ENCODE measurements at places on chromosomes 1 and 21. TPM values are rescaled to one million over a fixed set of nuclear protein-coding genes. Genes with fewer than 3 reads are reported as not detected.

DNA sequence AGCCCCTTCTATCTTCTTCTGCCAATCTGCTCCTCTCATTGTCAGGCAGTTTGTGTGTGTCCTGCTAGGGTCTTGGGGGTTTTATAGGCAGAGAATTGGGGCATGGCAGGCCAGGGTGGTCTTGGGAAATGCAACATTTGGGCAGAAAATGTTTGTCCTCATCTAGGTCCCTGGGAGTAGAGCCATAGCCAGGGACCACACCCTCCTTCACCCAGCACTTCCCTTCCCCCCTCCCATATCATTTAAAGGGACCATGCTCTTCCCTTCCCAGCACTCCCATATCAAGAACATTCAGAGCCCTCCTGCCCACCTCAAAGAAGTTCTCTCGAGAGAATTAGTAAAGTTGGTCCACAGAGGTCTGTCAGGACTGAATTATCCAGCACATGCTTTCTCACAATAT, 41.7 kb downstream of the ZNF697 start:
- no peak for DNase-seq

DNA sequence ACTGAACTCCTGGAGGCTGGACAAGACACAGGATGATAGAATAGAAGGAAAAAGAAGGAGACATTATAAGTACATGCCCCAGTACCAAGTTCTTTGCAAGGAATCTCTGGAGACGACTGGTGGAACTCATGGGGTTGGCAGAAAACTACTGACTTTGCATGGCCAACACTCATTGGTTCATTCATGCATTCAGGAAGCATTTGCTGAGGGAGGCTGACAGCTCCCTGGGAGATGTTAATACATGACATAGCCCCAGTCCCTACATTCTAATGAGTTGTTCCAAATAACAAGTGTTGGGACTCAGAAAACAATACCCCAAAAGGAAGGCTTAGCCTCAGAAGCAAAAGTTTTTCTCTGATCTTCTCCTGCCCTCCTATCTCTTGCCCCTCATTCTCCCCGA, 172.8 kb upstream of the IRF2BP2 start:
- DNase-seq = no peak

Gene TRABD2B
- total RNA-seq = not detected

- DNase-seq = no peak
Observed at GRCh38 chr1:29333008-29333407, 96.7 kb downstream of the PTPRU start.

Gene EPHB2
- total RNA-seq = 0.33 TPM

Gene CYYR1
- not detected for total RNA-seq

DNA sequence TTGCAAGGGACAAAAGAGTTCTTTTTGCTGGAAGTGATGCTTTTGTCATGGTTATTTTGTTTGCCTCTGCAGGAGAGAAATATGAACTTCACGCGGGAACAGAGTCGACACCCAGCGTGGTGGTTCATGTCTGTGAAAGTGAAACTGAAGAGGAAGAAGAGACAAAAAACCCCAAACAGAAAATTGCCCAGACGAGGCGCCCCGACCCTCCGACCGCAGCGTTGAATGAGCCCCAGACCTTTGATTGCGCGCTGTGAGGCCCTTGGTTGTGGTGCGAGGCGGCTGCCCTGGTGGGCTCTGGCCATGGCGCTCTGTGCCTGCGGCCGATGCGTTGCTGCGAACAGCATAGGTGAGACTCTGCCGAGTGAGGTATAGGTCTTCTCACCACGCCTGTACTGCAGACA, 20.9 kb upstream of the NCMAP start:
- DNase-seq = peak; percentile 86

DNA sequence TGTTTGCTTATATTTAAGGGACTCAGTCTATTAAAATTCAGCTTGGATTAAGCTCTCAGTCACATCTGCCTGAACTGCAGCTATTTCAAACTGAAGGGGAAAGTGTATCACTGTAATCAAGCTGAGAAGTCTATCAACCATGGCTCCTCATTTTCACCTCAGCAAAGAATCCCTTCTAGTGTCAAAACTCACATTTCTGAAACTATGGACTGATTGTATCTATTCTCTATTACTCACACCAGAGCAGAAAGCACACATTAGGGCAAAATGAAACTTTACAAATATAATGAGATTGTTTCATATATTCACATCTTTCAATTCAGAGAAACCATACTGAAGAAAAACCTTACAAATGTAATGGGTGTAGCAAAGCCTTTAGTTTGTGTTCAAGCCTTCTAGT, 14.6 kb upstream of the C1orf146 start:
- DNase-seq = no peak

- peak; percentile 65 for DNase-seq
Observed at GRCh38 chr1:205275133-205275532, 46.4 kb downstream of the NUAK2 start.

Gene GJC2
- total RNA-seq = 1.1 TPM
